GM04504 (cell line): ENCODE measurements at places on chromosomes 12 and 14.

DNA sequence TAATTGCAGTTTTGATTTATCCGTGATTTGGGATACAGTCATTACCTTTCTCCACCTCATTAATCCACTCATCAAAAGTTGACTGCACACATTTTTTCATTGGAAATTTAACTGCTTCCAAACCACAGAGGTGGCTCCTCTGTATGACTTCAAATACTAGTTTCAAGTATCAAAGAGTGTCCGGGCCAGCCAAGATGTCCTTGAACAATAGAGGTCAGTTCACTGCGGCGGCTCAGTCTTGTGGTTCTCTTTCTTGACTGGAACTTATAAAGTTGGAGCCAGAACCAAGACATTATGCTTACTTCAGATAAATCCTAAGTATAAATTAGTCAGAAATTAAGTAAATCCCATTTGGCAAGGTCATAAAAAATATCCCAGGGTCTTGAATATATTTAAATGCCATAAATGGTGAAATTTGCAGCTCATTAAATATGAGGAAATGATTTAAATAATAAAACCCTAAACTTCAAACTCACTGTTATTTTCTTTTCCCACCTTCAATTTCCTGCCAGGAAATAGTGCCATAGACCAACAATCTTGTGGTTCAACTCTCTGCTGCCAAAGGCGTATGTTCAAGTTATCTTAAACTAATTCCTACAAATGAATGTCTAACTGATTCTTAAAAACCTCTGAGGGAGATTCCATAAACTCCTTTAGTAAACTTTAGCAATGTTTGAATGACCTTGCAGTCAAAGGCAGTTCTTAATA, 360.8 kb downstream of the AEBP2 start:
- DNase-seq = no peak

DNA sequence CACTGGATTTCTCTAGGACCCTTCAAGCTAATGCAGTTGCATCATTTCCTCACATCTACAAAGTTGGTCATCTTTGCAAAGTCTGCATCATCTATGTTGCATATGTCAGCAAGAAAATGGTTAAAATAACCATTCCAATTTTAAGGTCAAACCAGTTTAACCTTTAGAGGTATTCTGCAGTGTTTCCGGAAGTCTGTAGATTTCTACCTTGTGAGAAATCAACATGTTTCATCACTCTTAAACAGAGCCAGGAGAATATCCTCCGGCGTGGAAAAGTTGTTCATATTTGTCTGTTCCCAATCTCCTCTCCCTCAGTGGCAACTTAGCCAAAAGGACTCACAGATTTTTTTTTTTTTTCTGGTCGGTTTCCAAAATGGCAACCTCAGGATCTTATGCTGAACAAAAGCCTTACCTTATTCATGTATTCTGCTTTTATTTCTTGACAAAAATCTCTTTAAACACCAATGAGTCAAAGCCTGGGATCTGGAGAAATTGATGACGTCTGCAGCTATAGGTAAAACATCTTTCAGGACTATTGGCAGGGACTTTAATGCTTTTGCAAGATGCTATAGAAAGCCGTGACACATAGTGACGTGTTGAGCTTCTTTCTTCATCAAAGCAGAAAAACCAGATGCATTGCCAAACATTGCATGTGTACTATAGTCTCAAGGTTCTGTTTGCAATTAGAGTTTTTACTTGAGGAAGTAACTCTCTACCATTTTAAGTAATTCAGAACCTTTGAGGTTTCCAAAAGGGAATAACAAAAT, 16.0 kb upstream of the CDK17 start:
- peak; percentile 78 for DNase-seq

DNA sequence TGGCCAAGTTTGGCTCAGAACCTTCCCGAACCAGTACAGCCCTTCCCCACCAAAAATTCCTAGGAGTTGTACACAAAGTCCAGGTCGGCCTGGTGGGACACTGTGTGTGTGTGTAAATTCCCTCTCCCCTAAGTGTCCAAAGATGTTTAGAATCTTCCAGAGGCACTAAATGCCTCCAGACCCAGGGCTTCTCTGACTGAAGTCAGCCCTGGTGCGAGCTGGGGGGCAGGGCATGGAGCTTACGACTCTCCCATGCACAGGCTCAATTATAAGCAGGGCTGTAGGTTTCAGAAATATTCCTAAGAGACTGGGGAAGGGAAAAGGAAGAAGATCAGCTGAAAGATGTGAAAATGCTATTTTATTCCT, 106.9 kb upstream of the ATF7IP start:
- DNase-seq = no peak

- DNase-seq = no peak
Measured at GRCh38 chr12:94309373-94309772, 150.3 kb downstream of the CEP83 start.

- no peak for DNase-seq
Measured at GRCh38 chr12:51917041-51917590, 9.8 kb downstream of the ACVRL1 start.

- peak; percentile 10 for DNase-seq
Measured at GRCh38 chr12:7907009-7907408, 29.0 kb downstream of the SLC2A3 start.

- no peak for DNase-seq
Measured at GRCh38 chr12:1553987-1554982, 40.1 kb downstream of the FBXL14 start.

GRCh38 chr12:94458877-94459727, 565 bp downstream of the CEP83 start:
- peak; percentile 10 for DNase-seq

DNA sequence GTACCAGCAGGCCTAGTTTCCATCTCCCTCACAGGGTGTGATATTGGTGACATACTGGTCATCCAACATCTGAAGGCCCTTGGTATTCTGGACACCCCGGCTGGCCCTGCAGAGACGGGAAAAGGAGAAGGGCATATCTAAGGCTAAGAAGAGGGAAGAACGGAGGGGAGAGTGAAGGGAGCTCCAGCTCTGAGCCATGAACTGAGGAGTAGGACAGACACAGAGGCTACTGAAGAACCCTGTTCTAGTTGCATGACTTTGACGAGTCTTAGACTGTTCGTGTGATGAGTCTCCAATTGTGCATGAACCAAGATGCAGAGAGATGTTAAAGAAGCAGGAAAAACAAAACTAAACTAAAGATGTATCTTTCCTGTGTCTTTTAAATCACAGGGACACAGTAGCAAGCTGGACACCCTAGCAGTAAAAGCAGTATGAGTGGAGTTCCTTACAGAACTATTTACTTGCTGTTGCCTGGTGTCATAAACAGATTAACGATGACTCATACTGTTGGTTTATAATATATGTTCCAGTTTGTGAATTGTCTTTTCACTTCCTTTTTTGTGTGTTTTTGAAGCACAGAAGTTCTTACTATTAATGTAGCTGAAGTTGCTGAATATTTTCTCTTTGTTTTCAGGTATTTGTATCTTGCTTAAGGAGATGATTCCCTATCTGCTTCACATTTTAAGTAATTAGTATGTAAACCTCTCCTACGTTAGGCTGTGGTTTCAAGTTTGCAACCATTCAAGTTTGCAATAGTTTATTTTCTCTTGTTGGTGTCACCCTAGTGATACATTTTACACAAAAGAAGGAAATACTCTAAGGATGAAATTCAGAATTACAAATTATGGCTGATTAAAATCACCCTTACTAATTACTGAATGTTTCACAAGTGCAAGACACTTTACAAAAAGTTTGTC, 15.7 kb downstream of the FAR2 start:
- DNase-seq = peak; percentile 41

- DNase-seq = no peak
Measured at GRCh38 chr12:89662623-89663022, 46.0 kb downstream of the ATP2B1 start.

GRCh38 chr12:110344657-110345056, 58.9 kb downstream of the ANAPC7 start:
- no peak for DNase-seq

DNA sequence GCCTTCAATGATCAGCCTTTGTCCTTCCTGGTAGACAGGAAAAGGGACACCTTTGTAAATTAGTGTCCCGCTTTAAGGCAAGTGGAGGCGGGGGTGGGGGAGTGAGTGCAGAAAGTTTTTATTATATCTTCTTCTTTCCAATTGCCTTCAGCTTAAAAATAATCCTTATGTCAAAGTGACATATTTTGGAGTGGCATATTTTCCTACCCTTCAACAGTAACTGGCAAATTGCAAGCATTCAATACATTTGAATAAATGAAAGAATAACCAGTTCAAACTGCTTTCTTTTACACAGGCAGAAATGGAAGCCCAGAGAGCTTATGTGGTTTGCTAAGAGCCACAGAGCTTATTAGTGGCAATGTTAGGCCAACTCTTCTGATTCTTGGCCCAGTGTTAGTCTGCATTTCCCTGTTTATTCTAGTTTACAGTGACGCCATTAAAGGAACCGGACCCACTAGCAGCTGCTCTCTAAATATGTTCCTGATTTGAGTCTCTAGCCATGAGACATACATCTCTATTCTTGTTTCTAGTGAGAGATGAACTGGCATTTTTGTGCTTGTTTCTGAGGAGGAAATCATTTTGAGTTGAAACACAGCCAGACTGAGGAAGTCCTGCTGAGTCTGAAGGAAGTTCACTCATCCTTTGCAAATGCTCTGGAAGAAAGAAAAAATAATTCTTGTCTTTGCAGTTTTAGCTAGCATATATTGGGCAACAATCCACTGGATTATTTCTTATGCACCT, 468.7 kb downstream of the NOVA1 start:
- DNase-seq = no peak

- DNase-seq = no peak
Measured at GRCh38 chr12:50720501-50720900, 43.4 kb upstream of the ATF1 start.

DNA sequence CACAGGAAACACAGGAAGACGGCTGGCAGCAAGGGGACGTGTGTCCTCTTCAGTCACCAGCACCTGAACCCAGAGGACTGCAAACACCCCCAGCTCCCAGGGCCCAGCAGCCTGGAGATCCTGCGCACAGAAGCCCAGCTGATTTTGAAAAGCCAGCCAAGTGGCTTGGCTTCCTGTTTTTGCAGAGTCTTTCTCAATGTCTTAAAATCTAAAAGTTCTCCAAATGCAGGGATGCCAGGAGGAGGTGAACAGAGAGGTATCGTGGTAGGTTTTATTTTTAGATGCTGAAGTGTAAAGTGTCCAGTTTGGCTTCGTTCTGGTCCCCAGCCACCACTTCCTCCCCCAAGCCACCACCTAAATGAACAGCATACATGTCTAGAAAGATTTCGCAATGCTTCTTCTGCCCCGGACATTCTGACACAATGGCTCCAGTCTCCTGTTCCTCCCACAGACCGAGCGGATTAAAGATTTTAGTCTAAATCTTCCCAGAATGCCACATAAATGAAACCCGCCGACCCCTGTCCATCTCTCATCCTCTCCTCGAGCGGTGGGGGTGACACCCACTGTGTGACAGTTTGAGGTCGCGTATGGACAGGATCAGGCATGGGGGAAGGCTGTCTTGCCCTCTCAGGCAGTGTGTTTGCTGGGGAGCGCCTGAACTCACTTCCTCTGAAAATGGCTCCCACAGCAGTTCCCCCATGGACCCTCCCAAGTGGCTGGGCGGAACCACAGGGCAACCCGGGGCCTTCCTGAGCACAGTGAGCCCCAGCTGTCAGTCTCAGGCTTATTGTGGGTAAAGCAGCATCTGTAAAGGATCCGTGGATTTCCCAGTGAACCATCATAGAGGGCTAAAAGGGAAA, 41.6 kb downstream of the ITPK1 start:
- no peak for DNase-seq

DNA sequence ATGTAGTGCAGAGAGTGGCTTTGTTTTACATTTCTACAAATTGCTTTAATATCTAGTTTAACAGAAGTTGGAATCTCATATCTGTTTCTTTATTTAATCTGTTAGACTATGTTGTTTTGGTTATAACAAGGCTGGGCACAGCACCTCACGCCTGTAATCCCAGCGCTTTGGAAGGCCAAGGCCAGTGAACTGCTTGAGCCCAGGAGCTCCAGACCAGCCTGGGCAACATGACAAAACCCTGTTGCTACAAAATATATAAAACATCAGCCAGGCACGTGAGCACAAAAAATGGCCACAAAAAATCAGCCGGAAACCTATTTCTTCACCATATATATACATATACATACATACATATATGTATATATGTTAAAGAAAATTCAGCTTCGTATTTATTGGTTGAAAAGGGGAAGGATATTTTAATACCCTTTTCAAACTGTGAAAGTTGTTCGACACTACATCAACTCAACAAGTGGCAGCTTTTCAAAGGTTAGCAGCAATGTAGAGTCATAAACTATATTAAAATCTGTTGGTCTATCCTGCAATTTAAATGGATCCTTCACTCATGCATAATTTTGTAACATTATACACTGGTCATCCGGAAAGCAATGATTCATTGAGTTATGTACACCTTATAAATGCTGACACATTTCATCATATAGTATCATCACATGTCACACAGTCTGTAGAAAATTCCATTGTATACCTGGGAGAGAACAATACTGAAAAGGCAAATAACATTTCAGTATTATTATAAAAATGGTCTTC, 7.1 kb downstream of the NR2C1 start:
- no peak for DNase-seq

GRCh38 chr12:26410689-26411088, 215.3 kb downstream of the SSPN start:
- DNase-seq = no peak

GRCh38 chr12:46160981-46161690, 107.7 kb downstream of the SLC38A1 start:
- DNase-seq = no peak

DNA sequence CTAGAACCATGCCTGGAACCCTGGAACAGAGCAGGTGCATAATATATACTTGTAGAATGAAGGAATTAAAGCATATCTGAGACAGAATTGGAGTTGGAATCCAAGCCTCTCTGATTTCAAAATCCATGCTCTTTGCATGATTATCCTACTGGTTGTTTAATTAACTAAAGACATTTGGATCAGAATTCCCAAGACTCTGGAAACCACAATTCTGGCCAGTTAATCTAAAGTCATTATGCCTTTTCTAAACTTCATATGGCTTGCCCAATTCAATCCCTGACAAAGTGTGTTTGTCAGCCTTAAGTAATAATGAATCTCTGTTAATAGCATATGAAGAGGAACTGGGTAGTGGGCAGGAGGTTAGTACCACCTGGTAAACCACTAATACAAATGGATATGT, 422.6 kb downstream of the ATP23 start:
- DNase-seq = no peak

DNA sequence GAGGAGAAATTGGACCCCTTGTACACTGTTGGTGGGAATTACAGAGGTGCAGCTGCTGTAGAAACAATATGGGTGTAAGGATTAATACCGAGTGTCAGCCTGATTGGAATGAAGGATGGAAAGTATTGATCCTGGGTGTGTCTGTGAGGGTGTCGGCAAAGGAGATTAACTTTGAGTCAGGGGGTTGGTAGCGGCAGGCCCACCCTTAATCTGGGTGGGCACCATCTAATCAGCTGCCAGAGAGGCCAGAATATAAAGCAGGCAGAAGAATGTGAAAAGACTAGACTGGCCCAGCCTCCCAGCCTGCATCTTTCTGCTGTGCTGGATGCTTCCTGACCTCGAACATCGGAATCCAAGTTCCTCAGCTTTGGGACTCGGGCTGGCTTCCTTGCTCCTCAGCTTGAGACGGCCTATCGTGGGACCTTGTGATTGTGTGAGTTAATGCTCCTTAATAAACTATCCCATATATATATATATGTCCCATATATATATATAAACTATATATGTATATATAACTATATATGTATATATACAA, 38.4 kb upstream of the PPP2R5C start:
- no peak for DNase-seq
